Vagina (tissue), 2 donors: ENCODE measurements at places on chromosomes 13 and 19.
A peak's percentile ranks its signal among the peaks of the same experiment; 100 is the strongest.

GRCh38 chr13:64591971-64592370, 2638.2 kb downstream of the PCDH9 start:
- DNase-seq, result no peak

DNA sequence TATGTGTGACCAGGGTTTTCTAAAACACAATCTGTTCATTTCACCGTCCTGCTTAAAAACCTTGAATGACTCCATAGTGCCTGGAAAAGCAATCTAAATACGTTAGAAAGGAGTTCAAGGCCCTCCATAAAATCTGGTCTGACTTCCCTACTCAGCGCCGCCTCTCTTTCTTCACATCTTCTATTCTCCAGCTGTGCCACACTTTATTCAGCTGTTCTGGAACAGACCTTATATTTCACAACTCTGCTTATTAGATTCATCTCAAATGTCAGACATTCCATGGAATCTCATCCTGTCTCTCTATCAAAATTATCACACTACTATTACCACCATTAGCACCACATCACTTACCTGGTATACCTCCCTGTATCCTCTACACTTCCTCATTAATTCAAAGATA, 19.8 kb upstream of the SPART start:
- DNase-seq, result no peak

- no peak for DNase-seq
Measured at GRCh38 chr13:95523598-95523997, 28.9 kb upstream of the CLDN10 start.

DNA sequence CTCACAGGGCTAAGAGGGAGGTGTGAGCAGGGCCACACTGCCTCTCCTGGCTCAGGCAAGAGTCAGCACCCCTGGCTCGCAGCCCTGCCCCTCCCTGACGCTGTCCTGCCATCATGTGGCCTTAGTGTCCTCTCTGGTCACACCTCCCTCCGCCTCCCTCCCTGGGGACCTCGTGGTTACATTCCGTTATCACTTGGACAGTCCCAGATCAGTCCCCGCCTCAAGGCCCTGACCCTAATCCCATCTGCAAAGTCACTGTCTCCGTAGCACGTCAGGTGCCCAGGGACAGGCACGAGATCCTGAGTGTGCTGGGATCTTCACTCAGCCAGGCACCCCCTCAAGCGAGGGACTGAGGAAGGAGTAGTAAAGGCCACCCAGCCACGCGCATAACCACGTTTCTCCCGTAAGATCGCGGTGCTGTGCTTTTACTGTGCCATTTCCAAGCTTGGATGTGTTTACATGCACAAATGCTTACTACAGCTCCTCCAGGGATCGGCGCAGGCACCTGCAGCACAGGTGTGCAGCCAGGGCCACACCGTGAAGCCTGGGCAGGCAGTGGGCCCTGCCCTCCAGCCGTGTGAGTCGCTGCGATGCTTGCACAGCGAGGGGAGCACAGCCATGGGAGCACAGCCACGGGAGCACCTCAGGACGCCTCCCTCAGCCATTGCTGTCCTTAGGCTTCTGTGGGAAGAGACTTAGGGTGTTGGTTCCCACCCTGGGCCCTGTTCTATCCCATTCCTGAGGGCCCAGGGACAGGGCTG, 10.7 kb upstream of the TMEM255B start:
- DNase-seq, result no peak

- DNase-seq, result no peak
Measured at GRCh38 chr13:20924758-20925394, 22.3 kb upstream of the XPO4 start.

GRCh38 chr13:76965759-76966421, 17.6 kb downstream of the ACOD1 start:
- DNase-seq, result no peak

DNA sequence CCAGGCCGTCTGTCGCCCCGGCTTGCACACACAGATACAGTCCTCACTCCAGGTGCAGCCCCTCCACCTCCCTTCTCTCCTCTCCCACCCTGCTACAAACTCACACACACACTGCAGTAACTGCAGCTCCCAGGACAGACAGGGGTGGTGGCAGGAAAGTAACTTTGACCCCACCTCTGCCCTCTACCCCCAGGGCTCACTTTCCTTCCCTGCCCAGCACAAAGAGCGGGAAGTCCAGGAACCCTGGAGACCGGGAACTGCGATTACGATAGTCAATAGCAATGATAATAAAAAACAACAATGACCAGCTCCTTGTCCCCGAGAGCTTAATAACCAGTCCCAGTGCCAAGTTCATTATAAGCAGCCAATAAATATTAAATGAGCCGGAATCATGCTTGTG, at the start of gene CEACAM20:
CEACAM20 (minus strand) TSS at position 140 of the 400 bp plus-strand sequence. CDS start 166 bp downstream, outside the sequence.
- DNase-seq, result no peak

DNA sequence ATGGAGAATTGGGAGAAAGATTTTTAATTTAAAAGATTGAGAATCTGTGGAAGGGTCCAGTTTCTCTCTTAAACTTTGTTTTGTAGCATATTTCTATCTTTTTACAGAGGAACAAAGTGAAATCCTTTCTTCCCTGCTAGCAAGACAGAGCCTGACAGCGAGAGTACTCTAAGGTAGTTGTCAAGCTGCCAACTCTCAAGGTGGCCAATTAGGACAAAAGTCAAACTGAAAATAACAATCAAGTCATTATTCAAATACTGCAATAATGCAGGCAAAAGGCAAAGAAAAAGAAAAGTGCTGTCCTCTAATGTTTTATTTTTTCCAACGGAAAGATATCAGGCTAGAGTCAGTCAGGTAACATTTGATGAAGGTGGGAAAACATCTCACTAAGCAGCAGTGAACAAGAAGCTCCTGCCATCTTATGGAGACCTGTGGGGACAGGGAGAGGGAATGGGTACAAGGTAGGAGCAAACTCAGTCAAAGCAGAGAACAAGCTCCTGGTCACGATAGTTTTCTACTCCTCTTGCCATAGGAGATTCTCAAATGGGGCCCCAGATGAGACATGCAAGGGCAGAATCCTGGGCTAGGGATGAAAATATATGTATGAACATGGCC, 801.9 kb upstream of the SLITRK1 start:
- no peak for DNase-seq

DNA sequence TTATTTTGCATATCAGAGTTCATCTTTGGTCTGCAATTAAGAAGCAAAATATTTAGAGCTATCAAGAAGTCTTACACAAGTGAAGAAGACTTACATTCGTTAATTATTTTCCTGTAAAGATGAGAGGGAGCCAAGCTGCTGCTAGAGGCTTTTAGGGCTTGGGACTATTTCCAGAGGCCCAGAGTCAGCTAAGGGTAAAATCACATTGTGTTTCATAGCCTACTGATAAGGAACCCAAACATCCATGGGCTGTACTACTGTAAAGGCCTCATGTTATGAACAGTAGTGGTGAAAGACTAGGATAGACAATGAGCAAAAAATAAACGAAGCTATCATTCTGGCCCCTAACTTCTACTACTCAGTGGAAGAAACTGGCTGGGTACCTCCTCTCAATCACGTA, 10.9 kb upstream of the TEX30 start:
- DNase-seq, result no peak

DNA sequence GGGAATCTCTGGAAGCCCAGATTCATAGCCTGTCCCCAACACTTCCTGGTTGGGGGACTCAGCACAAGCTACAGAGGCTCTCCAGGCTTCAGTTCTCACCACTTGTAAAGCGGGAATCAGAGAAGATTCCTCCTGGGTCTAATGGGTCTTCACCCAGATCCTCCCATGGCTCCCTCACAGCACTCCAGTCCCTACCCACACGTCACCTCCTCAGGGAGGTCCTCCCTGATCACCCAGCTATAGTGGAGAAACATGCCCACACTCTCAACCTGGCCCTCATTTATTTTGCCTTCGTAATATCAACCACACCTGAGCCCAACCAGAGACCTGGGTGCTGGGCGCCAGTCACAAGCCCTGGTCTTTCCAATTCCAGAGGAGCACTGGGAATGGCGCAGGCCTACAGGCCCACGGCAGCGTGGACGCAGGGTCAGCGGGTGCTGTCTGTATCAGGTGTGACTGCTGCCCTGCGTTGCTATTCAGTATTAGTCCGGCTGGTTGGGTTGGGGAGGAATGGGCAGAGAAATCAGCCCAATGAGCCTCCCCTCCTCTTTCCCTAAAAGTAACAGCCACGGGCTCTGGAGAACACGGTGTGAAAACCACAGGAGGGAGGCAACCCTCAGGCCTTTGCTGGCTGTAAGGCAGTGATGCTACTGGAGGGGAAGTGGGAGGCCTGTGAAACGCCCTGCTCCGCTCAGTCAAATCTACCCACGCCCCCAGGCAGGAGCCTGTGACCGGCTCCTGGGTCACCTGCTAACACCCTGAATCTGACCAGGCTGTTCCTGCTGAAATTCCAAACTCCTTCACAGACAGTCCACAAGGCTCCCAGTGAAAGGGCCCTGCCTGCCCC, 5.2 kb downstream of the AKT2 start:
- no peak for DNase-seq

- no peak for DNase-seq
Measured at GRCh38 chr13:47955836-47956235, 45.2 kb downstream of the SUCLA2 start.

GRCh38 chr19:30871979-30872378, 477.3 kb downstream of the TSHZ3 start:
- peak; percentile 37 for DNase-seq

DNA sequence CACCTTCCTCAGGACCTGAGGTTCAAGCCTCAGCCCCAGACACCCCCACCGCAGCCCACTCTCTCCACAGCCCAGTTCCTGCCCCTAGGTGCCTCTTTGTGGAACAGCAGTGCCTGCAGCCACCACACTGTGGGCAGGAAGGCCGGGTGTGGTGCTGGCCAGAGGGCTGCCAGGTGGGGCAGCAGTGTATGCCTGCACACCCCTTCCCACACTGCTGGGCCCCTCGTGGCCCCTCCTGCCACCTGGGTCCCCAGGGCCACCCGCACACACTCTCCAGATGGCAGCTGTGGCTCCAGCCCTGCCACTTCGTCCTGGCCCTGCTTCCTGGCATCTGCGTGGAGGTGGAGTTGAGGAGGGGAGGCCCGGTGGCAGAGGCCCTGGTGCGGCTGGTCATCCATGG, 35.1 kb downstream of the HPN start:
- DNase-seq, result no peak

- DNase-seq, result no peak
Measured at GRCh38 chr13:75847588-75847987, 211.5 kb downstream of the LMO7 start.

DNA sequence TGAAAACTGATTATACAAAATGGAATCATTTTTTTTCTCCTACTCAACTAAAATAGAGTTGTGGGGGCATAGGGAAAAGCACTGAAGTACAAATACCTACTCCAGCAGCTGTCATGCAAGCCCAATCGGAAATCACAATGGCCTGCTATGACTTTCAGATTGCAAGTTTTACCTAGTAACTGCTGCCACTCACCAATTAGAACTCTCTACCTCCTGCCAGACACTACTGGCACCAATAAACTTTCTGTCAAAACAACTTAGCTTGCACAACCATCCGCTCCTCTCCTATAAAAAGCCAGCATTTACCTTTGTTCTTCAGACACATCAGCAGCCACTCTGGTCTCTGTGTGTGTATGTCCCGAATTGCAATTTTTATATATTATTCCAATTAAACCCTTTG, 9.3 kb upstream of the TRPC4 start:
- DNase-seq, result no peak

DNA sequence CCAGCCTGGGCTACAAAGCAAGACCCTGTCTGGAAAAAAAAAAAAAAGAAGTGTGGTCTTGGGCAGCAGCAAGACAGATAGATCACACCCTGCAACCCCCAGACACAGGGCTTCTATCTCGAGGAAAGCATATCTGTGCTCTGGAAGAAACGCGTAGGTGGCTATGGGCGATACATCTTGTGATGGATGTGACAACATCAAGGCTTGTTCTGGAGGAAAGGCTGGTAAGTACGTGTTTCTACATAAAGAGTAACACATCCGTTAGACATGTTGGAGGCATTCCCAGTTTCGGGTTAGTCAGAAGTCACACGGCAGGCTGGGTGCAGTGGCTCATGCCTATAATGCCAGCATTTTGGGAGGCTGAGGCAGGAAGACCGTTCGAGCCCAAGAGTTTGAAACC, 6.6 kb upstream of the DHDH start:
- no peak for DNase-seq

DNA sequence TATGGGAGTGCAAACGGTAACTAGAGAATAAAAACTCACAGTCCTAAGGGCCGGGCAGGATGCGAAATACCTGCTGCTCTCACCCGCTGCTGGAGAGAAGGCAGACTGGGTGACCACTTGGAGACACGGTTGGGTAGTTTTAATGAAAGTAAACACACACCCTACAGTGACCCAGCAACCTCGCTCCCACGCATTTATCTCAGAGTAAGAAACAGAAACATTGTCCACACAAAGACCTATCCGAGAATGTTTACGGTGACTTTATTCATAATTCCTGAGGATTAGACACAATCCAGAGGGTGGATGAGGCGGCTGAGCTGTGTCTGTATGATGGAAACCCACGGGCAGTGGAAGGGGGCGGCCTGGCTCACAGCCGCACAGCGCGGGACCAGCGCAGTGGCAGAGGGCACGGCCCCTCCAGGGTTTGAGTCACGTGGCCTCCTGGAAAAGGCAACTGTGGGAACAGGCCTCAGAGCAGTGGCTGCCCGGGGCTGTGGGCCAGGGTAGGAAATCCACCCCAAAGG, 73.5 kb upstream of the C13orf46 start:
- no peak for DNase-seq

DNA sequence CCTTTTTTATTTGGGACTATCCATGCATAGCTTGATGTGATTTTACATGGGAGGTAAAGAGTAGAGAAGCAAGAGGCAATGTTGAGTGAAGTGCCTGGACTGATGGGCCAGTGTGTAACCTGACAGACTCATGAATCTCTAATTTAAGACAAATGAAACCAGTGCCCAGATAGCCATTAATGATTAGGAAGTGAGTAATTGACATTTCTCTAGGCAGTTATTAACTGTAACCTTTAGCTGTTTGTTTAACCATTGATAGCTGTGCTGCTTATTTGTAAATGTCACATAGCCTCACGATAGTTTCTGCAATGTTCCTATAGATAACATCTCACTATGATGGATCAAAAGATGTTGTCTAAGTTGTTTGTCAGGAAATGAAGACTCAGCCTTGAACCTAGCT, 1047.5 kb upstream of the SPRY2 start:
- no peak for DNase-seq

DNA sequence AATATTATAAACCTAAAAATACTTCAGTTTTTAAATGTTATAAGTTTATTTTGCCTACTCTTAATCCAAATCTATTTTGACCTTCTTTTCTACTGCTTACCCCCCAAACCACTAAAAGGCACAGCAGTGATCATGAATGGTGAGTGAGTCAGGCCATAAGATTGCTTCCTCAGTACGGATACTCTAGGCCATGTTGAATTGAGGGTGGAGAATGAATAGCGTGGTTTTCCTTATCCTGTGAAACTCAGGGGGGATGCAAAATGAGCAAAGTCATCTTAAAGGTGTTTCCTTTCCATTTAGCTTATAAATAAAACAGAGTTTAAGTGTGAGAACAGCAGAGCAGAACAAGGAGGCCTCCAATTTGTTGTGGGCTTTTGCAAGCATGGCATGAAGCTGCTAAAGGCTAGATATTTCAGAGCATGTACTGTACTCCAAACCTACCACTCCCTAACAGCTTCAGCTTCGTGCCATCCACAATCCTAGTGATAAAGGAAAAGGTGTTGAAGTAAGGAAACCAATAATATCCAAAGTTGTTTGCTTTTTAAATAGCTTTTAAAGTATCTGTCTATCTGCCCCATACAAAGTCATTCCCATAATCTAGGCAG, 25.0 kb downstream of the SERPINE3 start:
- no peak for DNase-seq

- no peak for DNase-seq
Measured at GRCh38 chr19:16535381-16535780, 6.9 kb downstream of the CHERP start.

- no peak for DNase-seq
Measured at GRCh38 chr19:8858260-8858659, 26.1 kb downstream of the MBD3L1 start.
